ENCODE measurements at places on chromosomes 13 and 19. TPM values are rescaled to one million over a fixed set of nuclear protein-coding genes. Genes with fewer than 3 reads are reported as not detected.

GRCh38 chr19:7179917-7180306 lies 110.4 kb downstream of the ZNF557 start:
- no peaks in the 10 kb centered on the region for H3K4me1 ChIP-seq
- no peak for DNase-seq
- H3K27me3 ChIP-seq, result no peaks in the 10 kb centered on the region
- no peak overlapping the region for H3K27ac ChIP-seq

GRCh38 chr13:91277013-91277676 lies 70.3 kb upstream of the MIR17HG start:
- H3K36me3 ChIP-seq, result no peaks in the 10 kb centered on the region
- H3K27ac ChIP-seq, result no peak overlapping the region
- no peaks in the 10 kb centered on the region for H3K4me1 ChIP-seq
- H3K27me3 ChIP-seq, result no peaks in the 10 kb centered on the region
- no peak for DNase-seq

GRCh38 chr19:54792814-54793213 lies 10.6 kb upstream of the KIR2DL4 start:
- H3K27ac ChIP-seq, result no peak overlapping the region
- DNase-seq, result no peak
- H3K36me3 ChIP-seq, result no peaks in the 10 kb centered on the region
- no peaks in the 10 kb centered on the region for H3K27me3 ChIP-seq
- no peaks in the 10 kb centered on the region for H3K4me1 ChIP-seq

DNA sequence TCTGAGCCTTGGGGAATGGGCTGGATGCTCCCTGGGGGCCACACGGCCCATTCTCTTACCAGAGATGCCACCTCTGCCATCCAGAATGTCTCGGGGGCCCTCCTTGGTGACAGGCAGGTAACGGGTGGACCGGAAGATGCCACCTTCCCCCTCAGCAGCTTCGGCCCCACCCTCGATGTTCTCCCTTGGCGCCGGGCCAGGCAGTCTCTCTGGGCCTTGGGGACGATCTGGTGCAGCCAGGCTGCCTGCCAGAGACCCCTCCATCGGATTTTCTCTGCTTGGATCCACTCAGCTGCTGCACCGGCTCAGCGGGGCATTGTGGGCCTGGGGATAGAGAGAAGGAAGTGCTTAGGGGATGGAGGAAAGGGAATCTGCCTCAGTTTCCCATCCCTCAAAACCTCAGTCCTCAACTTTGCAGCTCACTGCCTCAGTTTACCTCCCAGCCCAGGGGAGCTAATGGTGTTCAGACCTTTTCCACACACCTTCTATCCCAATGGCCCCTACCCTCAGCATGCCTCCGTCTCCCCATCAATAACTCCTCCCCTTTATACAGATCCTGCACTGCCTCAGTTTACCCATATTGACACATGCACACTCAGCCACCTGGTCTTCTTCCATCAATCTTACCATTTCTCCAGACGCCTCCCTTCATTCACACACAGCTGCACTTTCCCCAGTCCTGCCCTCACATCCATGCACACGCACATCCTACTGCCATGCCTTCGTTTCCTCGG lies 1.5 kb downstream of the WIZ start:
- H3K27ac ChIP-seq, result no peak overlapping the region
- peaks cover 22% of the 10 kb centered on the region for H3K27me3 ChIP-seq
- no peak for DNase-seq
- H3K4me1 ChIP-seq, result no peaks in the 10 kb centered on the region

GRCh38 chr13:36981156-36981743 lies 17.9 kb downstream of the ALG5 start:
- peaks cover 74% of the 10 kb centered on the region for H3K36me3 ChIP-seq
- no peak for DNase-seq
- peaks cover 3% of the 10 kb centered on the region for H3K4me1 ChIP-seq
- no peak overlapping the region for H3K27ac ChIP-seq

GRCh38 chr19:27744926-27745768 lies 1467.8 kb downstream of the UQCRFS1 start:
- H3K4me1 ChIP-seq, result no peaks in the 10 kb centered on the region
- no peak overlapping the region for H3K4me3 ChIP-seq
- DNase-seq, result peak; percentile 13
- H3K27me3 ChIP-seq, result no peaks in the 10 kb centered on the region

DNA sequence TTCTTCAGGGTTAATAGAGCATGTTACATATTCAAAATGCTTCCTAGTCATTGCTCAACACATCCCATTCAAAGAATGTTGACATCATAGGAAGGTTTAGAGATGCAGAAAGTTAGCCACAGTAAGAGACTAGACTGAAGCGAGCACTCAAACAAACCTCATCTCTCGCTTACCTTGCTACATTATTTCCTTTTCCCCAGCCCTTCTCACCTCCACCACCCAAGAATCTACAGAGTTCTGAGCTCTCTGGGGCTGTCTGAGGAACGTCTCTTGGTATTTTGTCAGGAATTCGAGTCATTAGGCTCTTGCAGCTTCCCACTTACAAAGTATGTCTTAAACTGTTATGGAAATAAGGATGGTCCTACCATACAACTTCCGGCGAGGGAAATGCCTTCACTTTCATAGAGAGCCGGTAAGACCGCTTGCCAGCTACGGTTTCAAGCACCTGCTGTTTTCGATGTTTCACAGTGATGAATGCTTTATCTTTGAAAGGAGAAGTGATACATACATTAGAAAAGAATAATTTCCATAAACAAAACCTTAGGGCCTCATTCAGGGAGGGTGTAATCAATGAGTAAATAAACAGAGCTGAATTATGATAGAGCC lies 65.1 kb downstream of the FLT1 start:
- no peaks in the 10 kb centered on the region for H3K4me1 ChIP-seq
- DNase-seq, result peak; percentile 86
- no peak overlapping the region for H3K27ac ChIP-seq
- no peaks in the 10 kb centered on the region for H3K36me3 ChIP-seq
- no peak overlapping the region for H3K4me3 ChIP-seq
- H3K27me3 ChIP-seq, result no peaks in the 10 kb centered on the region

DNA sequence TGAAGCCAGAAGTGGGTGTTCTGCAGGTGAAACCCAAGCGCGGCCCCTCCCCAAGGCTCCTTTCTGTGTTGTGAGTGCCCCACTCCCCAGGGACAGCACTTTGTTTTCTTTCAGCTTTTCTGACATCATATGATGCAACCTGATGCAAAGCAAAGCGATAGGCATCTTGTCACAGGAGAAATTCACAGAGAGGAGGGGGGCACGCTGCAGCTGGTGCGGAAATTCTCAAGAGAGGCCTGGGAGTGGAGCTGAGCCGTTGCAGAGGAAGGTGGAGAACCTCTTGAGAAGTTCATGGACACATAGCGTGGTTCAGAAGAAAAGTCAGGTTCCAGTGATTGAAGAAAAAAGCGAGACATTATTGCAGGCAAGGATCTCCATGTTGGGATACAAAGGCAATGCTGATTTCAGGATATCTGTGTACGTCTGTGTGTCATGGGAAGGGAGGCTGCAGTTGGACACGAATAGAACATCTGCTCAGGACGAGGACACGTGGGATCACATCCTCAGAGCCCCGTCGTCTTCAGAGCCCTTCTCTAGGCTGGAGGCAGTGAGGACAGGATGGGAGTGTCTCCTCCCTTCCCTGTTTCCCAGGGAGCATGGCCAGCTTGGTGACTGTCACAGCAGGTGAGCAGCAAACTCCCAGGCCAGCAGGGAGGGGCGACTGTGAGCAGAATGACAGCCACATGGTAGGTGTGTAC lies 79.2 kb downstream of the IRS2 start:
- H3K4me3 ChIP-seq, result no peak overlapping the region
- no peaks in the 10 kb centered on the region for H3K36me3 ChIP-seq
- no peak for DNase-seq

- no peaks in the 10 kb centered on the region for H3K27me3 ChIP-seq
- no peaks in the 10 kb centered on the region for H3K4me1 ChIP-seq
- DNase-seq, result peak; percentile 82
- H3K36me3 ChIP-seq, result peaks cover 23% of the 10 kb centered on the region
Observed at GRCh38 chr19:55284405-55285058, 735 bp downstream of the BRSK1 start.

SIGLEC5 gene
- not detected for total RNA-seq

ATP4A gene
- not detected for total RNA-seq

TRPC4 gene
- total RNA-seq, result 22.5 TPM

KRTDAP gene
- total RNA-seq, result 4.2 TPM

All from endodermal cell (in vitro differentiated cells).